ENCODE measurements at places on chromosomes 13 and 19.
A peak's percentile ranks its signal among the peaks of the same experiment; 100 is the strongest.

DNA sequence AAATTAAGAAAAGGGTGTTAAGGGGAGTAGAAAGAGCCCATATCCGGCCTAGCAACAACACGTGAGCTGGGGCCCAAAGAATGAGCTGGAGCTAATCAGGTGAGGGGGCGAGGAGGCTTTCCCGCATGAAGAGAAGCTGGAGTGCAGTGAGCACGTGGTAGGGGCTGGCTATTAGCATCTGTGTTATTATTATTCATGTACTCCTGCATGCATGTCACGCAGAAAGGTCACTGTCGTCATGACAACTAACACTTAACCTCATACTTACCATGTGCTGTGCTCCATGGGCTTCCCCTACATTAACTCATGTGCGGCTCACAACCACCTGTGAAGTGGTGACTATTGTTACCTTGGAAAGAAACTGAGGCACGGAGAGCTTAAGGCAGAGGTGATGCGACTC lies 227.6 kb upstream of the UBL3 start:
- DNase-seq: no peak

DNA sequence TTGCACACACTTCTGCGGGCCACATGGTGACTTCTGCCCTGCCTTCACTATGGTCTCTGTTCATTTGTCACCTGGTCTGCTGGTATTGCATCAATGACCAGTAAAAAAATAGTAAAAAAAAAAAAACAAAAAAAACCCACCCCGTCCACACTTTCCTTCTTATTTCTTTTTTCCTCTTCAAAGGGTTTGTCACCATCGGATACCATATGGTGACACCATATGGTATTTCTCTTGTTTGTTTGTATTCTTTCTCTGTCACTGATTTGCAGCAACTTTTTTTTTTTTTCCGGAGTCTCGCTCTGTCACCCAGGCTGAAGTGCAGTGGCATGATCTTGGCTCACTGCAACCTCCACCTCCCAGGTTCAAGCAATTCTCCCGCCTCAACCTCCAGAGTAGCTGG lies 26.2 kb upstream of the OR7C2 start:
- no peak for DNase-seq

GRCh38 chr19:33370783-33371182 lies 2.7 kb upstream of the CEBPG start:
- DNase-seq: no peak

- no peak for DNase-seq
Observed at GRCh38 chr19:7415857-7416371, 67.2 kb downstream of the ARHGEF18 start.

GRCh38 chr13:50829896-50830295 lies 13.6 kb downstream of the DLEU7 start:
- peak; percentile 49 for DNase-seq
